ENCODE measurements at places on chromosomes 6 and 20.

DNA sequence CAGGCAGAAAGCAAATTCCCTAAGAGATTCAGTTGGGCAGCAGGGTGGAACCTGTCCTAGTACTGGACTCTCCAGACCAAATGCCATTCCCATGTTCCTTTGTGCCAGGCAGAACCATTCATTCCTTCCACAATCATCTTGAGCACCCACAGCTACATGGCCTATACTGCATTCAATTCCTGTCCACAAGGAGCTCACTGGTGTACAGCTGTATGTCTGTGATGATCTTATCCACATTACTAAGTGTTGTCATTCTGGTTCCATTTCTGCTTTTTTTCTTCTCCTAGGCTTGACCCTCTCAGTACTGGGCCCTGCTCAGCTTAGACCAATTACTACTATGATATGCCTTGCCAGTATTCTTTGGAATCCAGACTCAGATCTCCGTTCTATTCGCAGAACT is 27.5 kb downstream of the MAN1A1 start:
- no peak for DNase-seq

DNA sequence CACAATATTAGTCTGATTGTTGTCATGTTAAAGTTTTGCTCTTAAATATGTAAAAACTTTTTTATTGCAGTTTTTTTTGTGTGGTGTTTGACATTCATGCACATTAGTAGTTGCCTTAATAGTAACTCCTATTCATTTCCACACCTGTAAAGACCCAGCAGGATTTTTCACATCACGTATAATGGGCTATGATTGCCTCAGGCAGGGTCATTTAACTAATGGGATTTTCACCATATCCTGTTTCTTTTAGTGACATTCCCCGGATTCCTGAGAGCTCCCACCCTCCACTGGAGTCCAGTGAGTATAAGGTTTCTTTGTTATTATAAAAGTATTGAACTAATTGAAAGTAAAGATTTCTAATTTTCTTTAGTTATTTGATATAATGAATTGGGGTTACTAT is 359.2 kb downstream of the RIMS1 start:
- DNase-seq, result peak; percentile 3

DNA sequence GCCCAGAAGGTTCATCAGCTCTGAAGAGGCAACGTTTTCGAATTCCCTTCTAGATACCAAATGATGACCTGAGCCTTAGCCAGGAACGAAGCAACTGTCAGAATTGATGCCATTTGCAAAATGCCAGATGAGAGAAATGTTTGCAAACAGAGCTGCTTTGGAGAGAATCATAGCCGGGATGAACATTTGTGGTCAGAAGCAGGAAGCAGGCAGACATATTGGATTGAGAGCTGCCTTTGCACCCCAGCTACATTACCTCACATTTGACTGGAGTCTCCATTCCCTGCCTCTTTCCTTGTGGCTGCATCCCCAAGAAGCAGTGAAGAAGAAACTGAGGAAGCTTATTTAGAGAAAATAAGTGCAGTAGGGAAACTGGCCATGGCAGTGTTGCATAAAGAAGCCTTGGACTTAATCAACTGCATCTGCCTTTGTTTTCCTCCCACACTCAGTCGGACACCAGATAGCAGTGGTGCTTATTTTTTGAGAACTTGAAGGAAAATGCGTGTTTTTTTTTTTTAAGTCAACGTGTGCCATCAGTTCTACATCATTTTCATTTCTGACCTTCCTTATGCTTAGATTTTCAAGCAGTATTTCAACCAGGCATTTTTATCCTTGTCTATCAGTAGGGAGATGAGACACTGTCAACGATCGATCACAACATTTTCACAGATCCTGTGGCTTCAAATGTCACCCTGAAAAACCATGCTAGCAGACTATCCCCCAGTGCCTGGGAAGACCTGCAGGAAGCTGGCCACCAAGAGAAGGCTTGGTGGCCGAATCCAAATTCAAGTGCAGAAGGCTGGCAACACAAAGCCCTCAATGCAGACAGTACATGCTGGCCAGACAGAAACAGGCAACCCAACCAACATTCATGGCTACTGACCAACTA is 541.2 kb upstream of the JARID2 start:
- peak; percentile 22 for DNase-seq

- peak; percentile 33 for DNase-seq
These were observed 61.9 kb upstream of the ELOVL5 start for GRCh38 chr6:53410508-53411258.

DNA sequence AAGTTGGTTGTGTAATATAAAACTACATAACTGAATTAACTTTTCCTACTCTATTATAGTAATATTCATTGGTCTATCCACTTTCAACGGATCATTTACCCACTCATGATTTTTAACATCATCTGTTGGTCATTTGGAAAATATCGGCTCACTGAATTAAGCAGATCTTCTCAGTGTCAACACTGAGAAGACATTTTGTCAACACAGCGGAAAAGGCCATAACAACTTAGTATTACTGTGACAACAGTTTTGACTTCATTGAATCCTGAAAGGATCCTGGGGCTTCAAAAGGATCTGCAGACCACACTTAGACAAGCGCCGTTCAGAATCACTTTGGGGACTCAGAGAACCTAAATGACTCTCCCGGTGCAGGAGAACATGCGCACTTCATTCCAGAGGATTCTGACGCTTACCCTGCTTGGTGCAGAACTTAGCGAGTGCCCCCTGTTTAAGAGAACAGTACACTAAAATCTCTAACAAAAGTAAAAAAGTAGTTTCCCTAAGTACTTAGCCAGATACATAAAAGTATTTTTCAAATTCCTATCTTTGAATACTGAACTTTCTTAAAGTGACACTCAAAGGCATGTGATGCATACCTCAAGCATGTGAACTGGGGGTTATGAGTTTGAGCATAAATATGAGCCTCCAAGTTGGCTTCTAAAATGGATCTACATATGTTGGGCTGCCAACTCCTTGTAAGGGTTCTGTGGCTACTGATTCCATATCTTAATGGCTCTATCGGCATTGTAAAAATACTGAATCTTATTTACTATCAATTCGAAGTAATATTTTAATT is 4.0 kb downstream of the ZBTB2 start:
- DNase-seq, result peak; percentile 86

DNA sequence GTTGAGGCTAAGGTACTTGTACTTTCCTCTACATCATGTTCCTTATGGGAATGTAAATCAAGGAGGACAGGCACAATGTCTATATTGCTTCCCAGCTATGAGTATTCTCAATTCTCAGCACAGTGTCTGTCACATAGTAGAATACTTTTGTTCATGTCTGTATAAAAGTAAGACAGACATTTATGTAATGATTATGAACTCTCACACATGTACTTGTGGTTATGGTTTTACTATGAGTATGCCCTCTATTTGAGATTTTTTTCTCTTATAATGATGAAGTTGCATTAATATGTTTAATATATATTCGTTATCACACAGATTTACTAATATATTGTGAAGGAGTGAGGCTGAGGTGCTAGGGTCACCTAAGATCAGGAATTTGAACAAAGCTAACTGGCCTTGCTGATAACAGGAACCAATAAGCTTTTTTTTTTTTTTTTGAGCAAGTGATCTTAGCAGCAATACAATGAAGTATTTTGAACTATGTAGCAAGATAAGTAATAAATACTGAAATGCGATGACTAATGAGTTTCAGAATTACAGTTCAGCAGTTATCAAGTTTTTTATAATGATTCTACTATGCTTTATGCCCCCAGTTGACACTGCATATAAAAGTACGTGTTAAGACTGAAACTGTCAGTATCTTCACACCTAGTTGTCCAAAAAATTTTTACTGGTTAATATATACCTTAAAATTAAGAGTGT is 623.1 kb downstream of the HTR1B start:
- no peak for DNase-seq

- no peak for DNase-seq
These were observed 4.2 kb upstream of the HIVEP1 start for GRCh38 chr6:12007887-12008286.

GRCh38 chr6:154673919-154674318 is 59.3 kb upstream of the SCAF8 start:
- DNase-seq, result no peak

- DNase-seq, result no peak
These were observed 8.7 kb upstream of the HLA-G start for GRCh38 chr6:29818892-29819291.

GRCh38 chr20:13200767-13201500 is 20.1 kb upstream of the ISM1 start:
- DNase-seq, result no peak

DNA sequence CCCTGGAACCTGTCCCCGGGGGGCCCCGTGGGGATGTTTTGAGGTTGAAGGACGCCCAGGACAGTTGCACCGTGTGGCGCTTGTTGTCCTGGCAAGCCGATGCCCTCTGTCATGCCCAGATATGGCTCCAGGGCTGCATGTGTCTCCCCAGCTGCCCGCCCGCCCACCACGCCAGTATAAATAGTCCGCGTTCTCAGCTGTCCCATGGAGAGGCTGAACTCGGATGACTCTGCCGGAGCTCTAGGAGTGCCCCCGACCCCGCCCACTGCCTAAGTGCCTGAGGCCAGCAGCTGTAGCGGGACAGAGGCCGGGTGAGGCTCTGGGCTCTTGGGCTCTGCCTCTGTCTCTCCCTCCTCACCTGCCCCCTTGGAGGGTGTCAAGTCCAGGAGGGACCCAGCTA is 83.0 kb upstream of the GATA5 start:
- no peak for DNase-seq

DNA sequence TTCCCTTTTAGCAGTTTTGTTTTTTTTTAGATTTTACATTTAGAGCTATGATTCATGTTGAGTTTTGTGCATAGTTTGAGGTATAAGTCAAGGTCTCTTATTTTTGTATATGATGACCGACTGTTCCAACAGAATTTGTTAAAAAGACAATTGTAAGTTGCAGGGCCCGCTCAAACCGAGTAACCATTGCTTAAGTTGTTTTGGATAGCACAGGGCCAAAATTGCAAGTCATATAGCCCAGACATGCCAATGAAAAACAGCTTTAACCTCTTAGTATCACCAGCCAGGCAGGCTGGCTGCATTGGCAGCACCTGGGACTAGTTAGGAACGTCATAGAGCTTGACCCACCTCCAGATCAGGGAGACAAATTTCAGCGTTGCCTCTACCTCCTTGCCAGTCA is 47.3 kb downstream of the PFDN4 start:
- peak; percentile 66 for DNase-seq

- peak; percentile 90 for DNase-seq
These were observed 25.9 kb upstream of the GTSF1L start for GRCh38 chr20:43752561-43753301.

- DNase-seq, result no peak
These were observed 68.7 kb upstream of the KCNG1 start for GRCh38 chr20:51091406-51092195.

DNA sequence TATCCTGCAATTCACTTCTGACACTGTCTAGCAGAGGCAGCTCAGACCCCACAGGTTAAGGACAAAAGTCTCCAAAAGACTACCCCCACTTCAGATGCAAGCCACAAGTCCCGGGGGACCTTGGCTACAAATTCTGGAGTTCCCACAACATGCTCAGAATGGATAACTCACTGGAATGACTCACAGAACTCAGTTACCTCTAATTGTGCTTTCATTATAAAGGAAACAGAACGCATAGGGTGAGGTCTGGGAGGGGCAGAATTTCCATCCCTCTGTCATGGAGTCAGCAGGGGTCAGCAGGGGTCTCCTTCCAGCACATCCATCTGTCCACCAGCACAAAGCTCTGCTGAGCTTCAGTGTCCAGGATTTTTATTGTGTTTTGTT is 184.2 kb downstream of the CDH4 start:
- DNase-seq, result peak; percentile 61
